Activated CD4-positive, alpha-beta T cell treated with anti-CD3 and anti-CD28 coated beads, Interleukin-2, Interleukin-6, amounts not matched to agents 100 ng/mL and 50 ng/mL, durations not matched to agents 16 hours and 8 hours (primary cell): ENCODE measurements at places on chromosomes 5 and 9.

- DNase-seq = peak; percentile 15
These were observed 100.4 kb downstream of the GAPVD1 start for GRCh38 chr9:125361837-125362531.

DNA sequence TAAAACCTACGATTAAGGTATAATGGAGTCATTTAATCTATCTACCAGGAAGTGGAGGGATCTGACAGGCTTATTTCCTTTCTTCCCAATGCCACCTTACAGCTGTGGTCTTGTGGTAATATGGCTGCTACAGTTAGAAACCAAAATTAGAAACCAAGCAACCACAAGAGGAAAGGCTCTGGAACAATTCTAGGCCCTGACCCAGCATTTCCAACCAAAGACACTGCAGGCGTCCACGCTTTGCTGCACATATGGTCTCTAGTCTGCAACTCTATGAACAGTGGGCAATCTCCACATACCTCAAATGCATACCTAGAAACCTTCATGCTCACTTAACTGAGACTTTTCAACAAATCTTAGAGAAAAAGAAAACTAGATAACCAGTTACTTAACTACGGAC is 339.1 kb downstream of the NFIB start:
- DNase-seq = no peak

- DNase-seq = no peak
These were observed 103.9 kb upstream of the DMRT1 start for GRCh38 chr9:737400-738120.

DNA sequence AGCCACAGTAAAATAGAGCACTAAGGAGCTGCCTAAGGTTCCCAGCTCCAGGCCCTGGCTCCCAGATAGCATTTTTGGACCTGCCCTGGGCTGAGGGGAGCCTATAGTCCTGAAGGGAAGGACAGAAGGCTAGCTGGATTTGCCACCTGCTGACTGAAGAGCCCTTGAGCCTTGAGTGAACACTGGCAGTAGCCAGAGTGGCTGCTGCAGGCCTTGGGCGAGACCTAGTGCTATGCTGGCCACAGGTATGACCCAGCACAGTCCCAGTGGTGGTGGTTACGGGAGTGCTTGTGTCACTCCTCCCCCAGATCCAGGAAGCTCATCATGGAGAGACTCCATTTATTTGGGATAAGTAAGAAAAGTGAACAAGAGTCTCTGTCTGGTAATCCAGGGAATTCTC is 10.3 kb upstream of the STX17 start:
- no peak for DNase-seq

- no peak for DNase-seq
These were observed 38.2 kb upstream of the ARSB start for GRCh38 chr5:79023348-79023747.

DNA sequence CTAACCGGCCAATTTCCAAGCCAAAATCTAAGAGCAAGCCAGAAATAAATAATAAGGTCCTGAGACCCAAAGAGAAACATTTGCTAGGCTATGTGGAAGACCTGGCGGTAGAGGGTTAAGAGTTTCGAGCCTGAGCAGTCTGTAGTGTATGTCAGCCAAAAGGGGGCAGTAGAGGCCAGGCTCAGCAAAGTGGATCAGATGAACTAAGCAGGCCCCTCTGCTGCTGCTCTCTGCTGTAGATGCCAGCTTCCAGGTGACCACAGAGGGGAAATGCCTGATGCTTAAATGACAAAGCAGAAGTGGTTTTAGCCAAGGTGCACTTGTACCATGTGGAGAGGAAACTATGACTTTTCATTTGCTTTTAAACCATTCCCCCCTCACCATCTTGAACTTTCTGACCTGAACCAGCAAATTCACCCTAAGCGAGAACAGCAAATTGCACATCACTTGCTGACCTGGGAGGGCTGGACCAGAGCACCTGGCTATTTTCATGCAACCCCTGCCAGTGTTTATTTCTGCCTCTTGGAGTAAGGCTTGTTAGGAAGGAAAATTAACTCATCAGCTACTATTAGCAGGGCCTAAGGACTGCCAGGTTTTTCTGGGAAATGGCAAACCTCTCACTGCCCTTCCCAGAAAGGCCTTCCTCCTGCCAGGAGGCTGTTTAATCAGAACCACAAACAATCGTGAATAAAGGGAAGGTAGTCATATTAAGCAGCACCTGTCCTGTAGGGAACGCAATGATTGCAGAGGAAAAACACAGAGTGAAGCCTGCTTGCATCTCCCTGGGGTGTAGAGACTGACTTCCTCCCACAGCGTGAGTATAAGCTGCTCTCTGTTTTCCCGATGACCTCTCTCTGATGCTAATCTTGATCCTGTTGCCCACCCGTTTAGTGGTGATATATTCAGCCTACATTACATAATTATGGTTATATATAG is 818.2 kb downstream of the TLR4 start:
- peak; percentile 50 for DNase-seq

DNA sequence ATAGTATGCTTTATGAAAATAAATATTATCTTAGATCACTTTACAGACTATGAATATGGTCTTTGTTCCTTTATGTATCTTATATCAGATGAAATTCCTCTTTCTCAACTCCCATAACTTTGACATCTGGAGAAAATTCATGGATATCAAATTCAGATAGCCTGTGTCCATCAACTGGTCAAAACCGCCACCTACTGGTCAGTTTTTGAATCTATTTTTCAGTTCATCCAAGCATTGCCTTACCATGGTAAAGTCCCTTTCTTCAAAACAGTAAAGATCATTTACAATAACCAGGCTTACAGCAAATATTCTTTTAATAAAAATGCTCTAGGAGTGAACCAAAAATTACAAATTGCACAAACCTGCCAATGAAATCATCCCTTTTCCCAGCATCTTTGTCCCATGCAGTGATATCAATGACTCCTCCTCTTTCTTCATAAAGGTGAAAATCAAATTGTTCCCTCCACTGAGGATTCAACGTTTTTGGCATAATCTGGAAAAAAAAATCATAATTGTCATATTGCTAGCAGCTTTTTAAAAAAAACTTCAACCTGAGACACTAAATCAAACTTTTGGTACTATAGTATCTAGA is 290.5 kb downstream of the SLF1 start:
- DNase-seq = peak; percentile 44

GRCh38 chr9:36407122-36407723 is 7.2 kb upstream of the RNF38 start:
- DNase-seq = peak; percentile 72

DNA sequence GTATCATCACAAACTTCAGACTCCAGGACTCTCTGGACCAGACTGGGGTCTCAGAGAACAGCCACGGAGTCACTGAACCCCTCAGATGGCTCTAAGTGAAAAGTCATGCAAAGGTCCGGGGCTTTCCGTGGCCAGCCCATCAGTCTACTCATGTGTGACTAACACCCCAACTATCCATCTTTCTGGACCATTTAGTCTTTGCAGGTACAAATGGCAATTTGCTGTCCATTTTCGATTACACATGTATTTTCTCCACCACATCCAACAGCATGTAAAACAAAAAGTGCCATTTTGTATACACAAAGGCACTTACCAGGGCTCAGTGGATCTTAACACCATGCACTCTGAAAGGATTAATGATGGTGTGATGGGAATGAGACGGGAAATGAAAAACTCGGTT is 387.7 kb downstream of the BNC2 start:
- DNase-seq = no peak

DNA sequence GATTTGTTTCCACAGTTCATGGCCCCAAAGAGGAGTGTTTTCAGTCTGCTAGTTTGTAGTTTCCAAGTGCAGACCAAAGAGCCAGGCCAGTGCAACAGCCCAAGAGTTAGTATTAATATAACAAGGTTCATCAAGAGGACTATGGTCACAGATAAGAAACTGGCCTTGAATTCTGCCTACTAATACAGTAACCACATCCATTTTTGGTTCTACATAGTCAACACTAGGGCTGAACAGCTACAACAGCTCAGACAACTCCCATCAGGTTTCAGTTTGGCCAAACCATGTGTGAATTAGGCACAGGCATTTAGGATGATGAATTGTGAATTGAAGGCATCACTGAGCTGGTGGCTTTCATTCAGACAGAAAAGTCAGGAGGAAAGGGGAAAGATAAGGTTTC is 13.8 kb upstream of the UBQLN1 start:
- no peak for DNase-seq

DNA sequence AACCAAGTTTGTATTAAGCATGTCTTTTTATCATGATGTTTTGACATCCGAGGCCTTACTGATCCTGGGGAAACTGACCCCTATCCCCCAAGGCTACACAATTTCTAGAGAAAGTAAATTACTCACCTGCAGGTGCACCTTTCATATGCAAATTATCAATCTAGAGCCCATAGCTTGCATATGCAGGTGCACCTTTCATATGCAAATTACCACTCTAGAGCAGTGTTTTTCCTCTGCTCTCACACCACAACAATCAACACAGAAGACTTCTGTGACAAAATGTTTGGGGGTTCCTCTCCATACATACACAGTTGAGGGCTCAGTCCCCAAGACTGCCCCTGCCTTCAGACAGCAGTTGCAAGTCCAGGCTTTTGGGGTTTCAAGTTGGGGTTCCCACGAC is 203.7 kb upstream of the RORB start:
- DNase-seq = no peak

GRCh38 chr9:84170521-84171141 is 169.9 kb downstream of the SLC28A3 start:
- no peak for DNase-seq

DNA sequence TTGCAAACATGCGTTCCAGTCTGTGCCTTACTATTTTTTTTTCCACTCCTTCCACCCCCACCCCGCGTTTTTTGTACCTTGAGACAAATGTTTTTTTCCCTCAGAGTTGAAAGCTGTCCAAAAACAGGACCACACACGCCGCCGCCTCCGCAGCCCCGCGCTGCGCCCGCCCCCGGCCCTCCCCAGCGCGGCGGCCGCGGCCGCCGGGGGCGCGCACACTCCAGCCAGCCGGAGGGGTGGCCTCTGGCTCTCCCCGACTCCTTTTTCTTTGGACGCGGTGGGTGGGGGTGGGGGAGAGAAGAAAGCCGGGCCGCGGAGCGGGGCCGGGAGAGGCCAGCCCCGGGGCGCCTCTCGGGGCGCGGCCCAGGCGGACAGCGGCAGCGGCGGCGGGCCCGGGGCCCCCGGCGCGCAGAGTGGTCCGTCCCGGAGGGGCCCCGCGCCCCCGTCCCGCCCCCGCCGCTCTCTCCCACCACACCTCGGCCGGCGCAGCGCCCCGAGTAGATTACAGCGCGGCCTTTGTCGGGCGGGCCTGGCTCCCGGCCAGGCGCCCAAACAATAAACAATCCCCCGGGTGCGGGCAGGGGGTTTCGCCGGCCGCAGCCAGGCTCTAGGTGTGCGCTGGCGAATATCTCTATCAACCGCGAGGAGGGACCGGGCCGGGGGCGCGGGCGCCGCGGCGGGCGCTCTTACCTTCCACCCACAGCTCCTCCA is 10.9 kb downstream of the PTCH1 start:
- no peak for DNase-seq
